CD4-positive, alpha-beta T cell treated with Interferon gamma for 1 hour (primary cell): ENCODE measurements at places on chromosomes 1 and 21.
A peak's percentile ranks its signal among the peaks of the same experiment; 100 is the strongest.

DNA sequence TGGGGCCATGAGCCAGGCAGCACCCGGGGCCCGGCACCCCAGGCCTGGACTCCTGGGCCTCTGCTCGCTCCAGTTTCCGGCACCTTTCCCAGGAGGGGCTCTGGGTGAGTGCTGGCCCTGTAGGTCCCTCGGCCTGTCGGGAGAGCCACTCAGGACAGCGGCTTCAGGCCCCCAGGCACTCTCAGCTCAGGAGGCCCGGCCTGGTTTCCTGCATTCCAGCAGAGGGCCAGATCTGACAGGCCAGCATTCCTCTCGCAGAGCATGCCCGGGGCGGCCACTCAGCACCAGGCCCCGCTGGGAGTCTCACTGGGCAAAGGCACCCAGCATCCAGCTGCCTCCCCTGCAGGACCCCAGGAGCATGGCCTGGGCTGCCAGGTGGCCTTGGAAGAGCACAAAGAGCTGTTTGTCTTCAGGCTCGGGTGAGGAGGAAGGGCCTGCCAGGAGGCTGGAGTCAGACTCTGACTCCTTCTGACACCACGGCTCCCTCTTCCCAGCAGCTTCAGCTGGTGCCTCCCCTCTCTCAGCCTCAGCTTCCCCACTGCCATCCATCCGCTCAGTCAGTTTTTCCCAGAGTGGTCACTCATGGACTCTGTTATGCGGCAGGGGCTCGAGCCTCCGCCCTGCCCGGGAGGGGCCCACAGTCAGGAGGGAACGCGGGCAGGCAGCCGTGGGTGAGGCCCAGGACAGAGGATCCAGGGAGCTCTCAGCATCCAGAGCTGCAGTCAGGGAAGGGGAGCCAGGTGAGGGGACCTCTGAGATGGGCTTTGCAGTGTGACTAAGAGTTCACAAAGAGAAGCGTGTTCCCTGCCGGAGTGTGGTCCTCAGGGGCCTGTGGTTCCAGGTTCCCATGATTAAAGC is 51.7 kb downstream of the WNT9A start:
- peak; percentile 0 for DNase-seq

GRCh38 chr1:3881193-3881480 is 18.9 kb downstream of the C1orf174 start:
- DNase-seq, result no peak

DNA sequence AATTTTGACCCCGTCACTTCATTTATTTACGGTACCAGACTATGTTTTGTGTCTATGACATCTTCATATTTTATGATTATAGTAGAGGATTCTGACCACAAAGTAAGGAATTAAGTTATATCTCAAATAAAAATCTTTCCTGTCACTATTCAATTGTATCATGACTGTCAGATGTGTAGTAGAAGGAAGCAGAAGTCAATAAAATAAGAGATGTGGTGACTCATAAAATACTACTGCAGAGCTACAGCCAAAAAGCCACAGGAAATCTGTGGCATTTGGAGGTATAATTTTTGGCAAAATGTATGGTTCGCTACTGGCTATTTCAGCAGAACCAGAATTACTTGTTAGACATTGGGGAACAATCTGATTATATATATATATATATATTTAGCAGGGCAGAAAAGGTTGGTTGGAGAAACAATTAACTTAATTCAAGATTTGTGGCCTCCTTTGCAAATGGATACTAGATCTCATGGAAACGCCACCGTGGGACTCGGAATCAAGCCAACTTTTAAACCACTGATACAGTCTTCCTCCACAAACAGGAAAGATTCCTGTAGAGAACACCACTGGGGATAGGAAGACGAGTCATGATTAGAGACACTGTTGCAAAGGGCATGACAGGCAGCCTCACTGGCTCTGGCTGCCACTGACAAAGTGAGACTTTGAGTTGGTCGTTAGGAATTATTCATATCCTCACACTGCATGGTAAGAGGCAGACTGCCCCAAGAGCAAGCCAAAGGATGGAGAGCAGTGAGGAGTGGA is 5.1 kb downstream of the FCRL2 start:
- DNase-seq, result no peak

DNA sequence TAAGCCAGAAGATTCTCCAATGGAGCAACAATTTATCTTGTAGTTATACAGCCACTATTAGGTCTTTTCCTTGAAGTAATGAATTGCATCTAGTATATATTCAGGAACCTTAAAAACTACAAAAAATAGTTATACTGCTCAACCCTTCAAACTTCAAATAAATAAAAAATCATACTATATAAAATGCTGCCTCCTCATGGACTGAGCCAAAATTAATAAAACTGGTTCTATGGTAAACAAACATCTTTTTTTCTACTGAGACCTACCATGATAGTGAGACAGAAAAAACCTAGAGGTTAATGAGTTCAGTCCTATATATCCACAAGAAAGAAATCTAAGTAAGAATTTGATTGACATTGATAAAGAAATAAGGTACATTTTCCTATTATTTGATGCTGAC is 67.7 kb downstream of the GPATCH2 start:
- DNase-seq, result no peak

GRCh38 chr1:88916883-88917282 is 25.5 kb upstream of the GTF2B start:
- no peak for DNase-seq

GRCh38 chr1:38746941-38747600 is 112.5 kb downstream of the RRAGC start:
- DNase-seq, result no peak

DNA sequence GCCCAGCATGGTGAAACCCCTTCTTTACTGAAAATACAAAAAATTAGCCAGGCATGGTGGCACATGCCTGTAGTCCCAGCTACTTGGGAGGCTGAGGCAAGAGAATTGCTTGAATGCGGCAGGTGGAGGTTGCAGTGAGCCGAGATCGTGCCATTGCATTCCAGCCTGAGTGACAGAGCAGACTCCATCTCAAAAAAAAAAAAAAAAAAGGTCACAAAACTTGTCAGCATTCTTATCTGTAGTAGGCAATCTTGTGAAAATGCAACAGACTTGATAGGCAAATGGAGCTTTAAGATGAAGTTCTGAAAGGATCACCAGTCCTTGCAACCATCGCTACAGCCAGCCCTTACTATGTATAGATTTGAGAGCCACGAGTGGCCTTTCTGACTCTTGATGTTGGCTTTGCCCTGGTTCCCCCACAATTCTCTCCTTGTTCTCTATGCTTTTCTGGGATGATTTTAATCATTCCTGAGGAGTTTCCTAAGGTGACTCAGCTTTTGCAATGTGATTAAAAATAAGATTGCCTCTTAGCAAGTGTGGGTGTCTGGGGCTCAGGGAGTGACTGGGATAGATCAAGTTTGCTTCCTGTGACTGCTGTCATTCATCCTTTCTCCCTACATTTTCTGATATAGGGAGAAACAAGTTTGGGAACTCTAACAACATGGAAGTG is 7.1 kb upstream of the MAP1LC3C start:
- no peak for DNase-seq

DNA sequence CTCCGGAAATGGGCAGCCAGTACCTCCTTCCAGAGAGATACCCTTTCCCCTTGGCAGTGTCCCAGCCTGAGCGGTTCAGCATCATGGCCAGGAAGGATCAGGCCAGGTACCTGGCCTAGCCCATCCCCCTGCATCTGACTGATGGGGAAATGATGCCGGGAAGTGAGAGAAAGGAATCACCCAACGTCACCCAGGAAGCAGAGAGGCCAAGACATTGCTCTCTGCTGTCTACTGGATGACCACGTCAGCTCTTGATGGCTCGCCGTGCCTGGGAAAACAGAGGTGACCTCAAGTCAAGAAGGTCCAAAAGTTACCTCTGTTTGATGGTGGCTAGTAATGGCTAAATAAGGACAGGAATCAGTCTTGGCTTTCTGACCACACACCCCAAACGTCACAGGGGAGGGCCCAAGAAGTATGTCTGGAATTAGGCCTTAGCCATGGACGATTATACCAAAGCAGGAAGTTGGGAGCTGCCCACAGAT is 79.0 kb downstream of the MRPL37 start:
- no peak for DNase-seq

GRCh38 chr21:45655124-45655523 is 11.6 kb downstream of the PCBP3 start:
- no peak for DNase-seq

- no peak for DNase-seq
These were observed 51.4 kb upstream of the ACTRT2 start for GRCh38 chr1:2969845-2970291.

GRCh38 chr1:75438355-75438754 is 172.6 kb downstream of the SLC44A5 start:
- DNase-seq, result no peak

- DNase-seq, result no peak
These were observed 12.3 kb downstream of the RAB4A start for GRCh38 chr1:229283183-229283611.

- DNase-seq, result no peak
These were observed 54.0 kb upstream of the KCNJ15 start for GRCh38 chr21:38202811-38203210.

GRCh38 chr1:180382326-180383115 is 119.9 kb downstream of the ACBD6 start:
- no peak for DNase-seq

DNA sequence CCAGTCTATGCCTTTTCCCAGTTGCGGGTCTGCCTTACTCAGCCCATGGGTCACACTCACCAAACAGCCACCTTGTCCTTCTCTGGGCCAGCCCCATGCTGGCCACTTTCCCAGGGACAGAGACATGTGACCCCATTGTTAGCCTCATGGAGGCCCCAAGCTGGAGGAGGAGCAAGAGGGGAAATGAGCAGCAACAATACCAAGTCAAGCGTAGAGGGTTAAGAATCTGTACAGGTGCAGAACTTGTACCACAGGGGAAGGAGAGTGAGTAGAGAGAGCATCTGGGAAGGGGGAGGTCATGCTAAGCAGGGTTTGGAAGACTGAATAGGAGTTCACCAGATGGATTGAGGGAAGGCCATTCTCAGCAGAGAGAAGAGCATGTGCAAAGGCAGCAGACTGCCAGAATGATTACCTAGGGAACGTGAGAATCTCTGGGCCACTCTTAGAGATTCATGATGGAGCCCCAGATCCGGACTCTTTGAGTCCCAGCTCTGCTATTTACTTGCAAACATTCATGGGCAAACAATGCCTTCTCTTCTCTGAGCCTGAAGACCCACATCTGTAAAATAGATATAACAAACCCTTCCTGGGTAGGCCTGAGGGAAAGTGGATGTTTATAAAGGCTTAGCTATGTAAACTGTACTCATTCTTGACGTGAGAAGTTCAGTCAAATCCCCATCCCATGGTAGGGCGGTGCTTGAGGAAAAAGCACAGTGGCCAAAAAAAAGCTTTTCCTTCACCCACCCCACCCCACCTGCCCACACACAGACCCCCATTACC is 2.8 kb upstream of the SLC2A1 start:
- no peak for DNase-seq

DNA sequence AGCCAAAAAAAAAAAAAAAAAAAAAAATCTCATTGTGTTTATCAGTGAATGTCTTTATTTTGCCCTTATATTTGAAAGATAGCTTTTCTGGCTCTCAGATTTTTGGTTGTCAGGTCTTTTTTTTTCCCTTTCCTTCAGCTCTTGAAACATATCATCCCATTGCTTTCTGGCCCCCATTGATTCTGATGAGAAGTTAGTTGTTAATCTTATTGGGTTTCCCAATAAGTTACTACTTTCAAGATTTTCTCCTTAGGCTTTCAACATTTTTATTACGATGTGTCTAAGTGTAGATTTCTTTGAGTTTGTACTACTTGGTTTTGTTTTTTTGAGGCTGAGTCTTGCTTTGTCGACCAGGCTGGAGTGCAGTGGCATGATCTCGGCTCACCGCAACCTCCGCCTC is 14.7 kb upstream of the SOAT1 start:
- DNase-seq, result no peak

- no peak for DNase-seq
These were observed 24.6 kb downstream of the LRRC41 start for GRCh38 chr1:46278807-46279206.

DNA sequence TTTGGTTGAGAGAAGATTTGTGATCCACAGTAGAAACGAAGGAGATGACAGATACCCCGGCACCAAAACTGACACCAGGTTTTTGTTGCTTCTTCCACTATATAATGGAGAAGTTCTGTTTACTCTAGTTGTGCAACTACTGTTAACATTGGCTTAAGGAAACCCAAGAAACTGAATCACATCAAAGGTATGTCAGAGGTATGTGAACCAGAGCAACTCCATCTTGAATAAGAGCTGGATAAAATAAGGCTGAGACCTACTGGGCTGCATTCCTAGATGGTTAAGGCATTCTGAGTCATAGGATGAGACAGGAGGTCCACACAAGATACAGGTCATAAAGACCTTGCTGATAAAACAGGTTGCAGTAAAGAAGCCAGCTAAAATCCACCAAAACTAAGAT is 173.7 kb upstream of the CAMK1G start:
- no peak for DNase-seq

- no peak for DNase-seq
These were observed 19.8 kb upstream of the LBR start for GRCh38 chr1:225447650-225448089.

DNA sequence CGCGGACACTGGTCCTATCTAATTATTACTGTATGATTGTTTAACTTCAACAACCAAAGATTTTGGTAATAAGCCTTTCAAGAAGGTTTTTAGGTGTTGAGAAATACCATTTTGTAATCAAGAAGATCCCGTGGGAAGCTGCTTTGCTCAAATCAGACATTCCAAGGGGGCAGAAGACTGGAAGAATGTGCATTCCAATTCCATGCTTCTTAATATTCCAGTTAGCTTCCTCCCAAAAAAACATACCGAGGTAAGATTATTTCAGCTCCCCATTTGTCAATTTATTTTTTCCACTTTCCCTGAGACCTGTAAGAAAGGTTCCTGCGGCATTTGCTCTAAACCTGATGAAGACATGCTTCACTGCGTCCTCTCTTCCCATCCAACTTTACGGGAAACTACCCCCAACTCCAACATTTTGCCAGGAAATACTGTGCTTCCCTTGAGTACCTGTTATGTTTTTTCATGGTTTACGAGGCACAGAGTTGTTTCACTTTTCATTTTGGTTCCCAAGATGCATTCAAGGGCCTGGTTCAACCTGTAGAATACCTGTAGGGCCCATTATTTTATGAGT is 4.1 kb downstream of the CNN3 start:
- no peak for DNase-seq

GRCh38 chr1:46393510-46393909 is 607 bp upstream of the FAAH start:
- no peak for DNase-seq

DNA sequence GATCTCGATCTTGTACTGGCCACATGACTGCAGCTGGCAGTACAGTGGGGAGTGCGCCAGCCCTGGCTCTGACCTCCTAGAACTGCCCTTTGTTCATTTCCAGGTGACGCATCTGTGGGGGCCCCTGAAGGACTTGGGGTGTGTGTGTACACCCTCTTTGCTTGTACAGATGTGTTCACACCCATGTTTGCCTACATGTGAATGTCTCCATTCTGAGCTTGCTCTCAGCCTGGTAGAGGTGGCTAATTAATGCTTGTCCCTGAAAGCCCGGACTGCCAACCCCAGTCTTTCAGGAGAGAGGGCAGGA is 19.8 kb downstream of the TNFRSF1B start:
- no peak for DNase-seq

- DNase-seq, result no peak
These were observed 26.1 kb downstream of the PKP1 start for GRCh38 chr1:201309416-201309815.

- DNase-seq, result no peak
These were observed 59.6 kb downstream of the XPR1 start for GRCh38 chr1:180691322-180691913.

- no peak for DNase-seq
These were observed 73.3 kb upstream of the RALGPS2 start for GRCh38 chr1:178651742-178652141.

- no peak for DNase-seq
These were observed 4.1 kb downstream of the ARMH1 start for GRCh38 chr1:44678626-44679025.
